Activated CD8-positive, alpha-beta memory T cell treated with anti-CD3 and anti-CD28 coated beads for 1 hour (primary cell): ENCODE measurements at places on chromosomes 7 and 10.

DNA sequence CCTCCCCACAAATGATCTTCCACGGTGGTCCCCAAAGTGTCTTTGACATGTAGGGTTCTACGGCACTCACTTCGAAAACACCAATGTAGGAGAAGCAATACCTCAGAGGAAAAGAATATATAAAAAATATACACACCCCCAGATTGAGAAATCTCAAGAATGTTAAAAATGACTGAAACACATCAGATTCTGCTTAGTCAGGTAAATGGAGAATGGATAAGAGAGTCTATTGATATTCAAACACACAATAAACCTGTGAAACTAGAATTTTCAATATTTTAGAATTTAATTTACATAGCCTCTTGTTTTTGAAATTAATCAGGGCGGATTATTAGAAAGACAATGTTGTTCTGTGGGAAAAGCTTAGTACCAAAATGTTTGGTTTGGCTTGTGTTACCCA lies 712.4 kb downstream of the GATA3 start:
- no peak for DNase-seq

GRCh38 chr7:15481132-15481531 lies 80.7 kb downstream of the AGMO start:
- DNase-seq, result no peak

DNA sequence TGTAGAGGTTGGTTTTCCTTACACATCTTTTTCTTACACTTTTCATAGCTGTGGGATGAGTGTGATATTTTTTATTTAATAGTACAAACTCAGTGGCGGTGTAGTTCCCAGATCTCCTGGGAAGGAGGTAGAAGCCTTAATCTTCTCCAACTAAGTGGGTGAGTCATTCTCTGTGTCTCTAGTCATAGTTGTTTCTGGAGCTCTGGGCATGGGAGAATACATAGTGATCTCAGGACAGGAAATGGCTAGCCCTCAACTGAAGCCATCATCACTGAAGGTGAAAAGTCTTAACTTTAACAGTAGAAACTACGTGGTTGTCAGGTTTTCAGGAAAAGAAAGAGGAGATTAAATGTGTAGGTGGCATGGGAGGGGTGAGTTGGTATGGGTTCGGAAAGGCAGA lies 319.4 kb upstream of the FZD8 start:
- no peak for DNase-seq

DNA sequence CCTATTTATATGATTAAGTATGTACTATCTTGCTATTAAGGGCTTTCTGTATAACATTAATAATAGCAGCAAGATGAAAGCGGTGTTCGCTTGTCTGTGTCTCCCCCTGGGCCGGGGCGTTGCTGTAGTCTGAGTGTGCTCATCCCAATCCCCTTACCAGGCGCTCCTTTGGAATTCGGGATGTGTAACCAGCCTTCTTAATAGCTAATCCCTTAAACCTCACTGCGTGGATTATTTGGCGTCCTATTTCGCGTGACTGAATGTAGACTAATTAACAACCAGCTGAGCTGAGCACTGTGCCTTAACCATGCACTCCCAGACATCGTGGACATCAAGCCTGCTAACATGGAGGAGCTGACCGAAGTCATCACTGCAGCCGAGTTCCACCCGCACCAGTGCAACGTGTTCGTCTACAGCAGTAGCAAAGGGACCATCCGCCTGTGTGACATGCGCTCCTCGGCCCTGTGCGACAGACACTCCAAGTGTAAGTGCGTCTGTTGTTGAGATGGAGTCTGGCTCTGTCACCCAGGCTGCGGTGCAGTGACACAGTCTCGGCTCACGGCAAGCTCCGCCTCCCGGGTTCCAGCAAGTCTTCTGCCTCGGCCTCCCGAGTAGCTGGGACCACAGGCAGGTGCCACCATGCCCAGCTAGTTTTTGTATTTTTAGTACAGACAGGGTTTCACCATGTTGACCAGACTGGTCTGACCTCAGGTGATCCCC lies 36.6 kb downstream of the BNIP3 start:
- no peak for DNase-seq

DNA sequence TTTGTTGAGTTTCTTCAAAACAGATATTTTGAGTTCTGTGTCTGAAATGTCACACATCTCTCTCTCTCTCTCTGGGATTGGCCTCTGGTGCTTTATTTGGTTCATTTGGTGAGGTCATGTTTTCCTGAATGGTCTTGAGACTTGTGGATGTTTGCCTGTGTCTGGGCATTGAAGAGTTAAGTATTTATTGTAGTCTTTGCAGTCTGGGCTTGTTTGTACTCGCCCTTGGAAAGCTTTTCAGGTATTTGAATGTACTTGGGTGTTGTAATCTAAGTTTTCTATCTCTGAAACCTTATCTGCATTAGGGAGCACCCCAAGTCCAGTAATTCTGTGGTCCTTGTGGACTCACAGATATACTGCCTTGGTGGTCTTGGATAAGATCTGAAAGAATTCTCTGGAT lies 106.7 kb upstream of the PRSS58 start:
- DNase-seq, result no peak

- DNase-seq, result no peak
These were observed 308.4 kb downstream of the BICC1 start for GRCh38 chr10:58820861-58821751.

DNA sequence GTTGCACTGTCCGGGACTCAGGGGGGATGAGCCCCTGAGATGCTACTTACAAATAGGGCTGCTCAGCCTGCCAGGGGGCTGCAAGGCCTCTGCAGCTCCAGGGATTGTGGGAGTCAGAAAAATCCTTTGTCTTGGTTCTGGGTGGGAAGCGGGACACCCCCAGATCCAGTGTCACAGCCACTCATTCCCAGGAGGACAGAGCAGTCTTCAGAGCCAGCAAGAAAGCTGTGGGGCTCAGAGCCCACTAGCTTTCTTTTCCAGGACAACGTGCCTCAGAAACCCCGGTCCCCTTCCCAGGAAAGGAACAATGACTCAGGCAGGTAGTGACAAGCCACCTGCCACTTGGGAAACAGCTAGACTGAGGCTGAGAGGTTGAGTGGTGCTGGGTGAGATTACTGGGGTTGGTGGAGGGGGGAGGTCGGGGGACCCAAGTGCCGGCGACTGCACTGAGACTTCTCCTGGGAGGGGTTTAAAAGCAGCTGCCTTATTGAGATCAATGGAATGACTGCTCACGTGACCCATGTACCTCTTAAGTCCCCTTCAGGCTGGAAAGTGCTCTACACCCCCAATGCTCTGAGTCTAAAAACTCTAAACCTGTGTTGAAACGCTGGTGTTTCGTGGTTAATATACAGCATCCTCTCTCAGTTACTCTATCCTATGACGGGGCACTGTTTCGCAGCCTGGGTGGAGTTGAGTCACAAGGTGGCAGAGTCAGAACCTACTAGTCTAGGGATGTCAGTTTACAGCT lies 123.6 kb downstream of the UBE2H start:
- DNase-seq, result no peak

GRCh38 chr10:42962110-42962901 lies 114.6 kb upstream of the RET start:
- no peak for DNase-seq

DNA sequence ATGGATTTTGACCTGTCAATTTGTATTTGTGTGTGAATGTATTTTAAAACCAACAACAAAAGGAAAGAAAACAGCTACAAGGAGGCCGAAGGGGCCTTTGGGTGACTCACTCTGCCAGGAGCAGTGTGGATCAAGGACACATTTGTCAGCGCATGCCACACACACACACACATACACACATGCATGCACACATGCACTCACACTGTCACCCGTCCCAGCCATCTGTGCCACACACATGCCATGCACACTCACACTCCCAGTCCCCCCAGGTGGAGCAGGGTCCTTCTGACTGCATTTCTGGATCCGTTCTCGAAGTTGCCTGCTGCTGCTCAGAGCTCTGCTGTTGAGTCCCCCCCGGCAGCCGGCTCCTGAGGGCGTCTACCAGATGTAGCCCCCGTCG lies 26.0 kb downstream of the SPOCK2 start:
- no peak for DNase-seq

DNA sequence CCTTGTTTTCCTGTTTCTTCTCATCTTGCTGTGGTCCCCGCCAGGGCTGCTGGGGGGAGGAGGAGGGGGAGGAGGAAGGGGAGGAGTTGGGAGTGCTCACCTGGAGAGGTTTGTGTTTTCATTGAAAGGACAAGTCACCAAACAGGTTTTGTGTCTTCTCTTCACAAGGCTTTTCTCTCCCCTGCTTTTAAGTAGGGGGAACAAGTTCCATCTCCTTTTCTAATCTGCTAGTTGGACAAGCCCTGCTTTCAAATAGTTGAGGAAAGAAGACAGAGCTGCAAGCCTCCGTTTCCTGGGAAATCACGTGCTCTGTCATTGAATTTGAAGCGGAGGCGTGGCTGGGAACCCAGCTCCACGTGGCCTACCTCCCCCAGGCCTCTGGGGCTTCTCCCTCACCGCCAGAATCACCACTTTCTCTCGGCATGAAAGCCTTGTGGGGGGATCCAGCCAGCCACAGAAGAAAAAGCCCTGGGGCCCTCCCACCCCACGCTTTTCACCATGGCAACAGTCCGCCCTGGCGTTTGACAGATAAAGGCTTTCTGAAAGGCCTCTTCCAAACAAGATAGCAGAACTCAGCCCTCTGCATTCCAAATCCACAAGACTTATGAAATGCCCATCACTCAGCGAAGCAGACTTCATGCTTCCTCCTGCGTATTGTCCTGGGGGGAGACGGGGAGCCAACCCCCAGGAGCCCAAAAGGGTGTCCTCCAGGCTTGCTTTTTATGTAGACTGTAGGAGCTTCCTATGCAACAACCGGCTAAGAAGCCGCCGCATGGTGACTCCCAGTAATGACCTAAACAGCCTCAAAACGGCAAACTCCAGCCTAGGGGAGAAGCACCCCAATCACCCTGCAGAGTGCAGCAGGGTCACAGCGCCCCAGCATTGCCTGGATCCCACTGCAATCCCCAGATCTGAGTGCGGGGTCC lies 51.7 kb downstream of the PROSER2 start:
- no peak for DNase-seq

DNA sequence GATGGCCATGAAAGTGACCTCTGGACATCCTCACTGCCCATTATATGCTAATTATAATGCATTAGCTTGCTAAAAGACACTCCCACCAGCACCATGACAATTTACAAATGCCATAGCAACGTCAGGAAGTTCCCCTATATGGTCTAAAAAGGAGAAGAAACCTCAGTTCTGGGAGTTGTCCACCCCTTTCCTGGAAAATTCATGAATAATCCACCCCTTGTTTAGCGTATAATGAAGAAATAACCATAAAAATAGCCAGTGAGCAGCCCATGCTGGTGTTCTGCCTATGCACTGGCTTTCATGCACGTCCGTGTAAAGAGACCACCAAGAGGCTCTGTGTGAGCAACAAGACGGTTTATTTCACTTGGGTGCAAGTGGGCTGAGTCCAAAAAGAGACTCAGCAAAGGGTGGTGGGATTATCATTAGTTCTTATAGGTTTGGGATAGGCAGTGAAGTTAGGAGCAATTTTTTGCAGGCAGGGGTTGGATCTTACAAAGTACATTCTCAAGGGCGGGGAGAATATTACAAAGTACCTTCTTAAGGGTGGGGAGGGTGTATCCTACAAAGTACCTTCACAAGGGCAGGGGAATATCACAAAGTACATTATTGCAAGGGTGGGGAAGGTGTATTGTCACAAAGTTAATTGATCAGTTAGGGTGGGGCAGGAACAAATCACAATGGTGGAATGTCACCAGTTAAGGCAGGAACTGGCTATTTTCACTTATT lies 45.6 kb downstream of the LBX1 start:
- no peak for DNase-seq

- DNase-seq, result no peak
These were observed 27.2 kb downstream of the ANKRD16 start for GRCh38 chr10:5862360-5862961.

- DNase-seq, result peak; percentile 20
These were observed 256.4 kb downstream of the CAMK1D start for GRCh38 chr10:12605580-12606405.

- no peak for DNase-seq
These were observed 50.1 kb downstream of the ADARB2 start for GRCh38 chr10:1687190-1687589.

GRCh38 chr10:48464871-48465736 lies 139.8 kb downstream of the ARHGAP22 start:
- no peak for DNase-seq
